Aorta (tissue), 5 donors: ENCODE measurements at places on chromosomes 12 and 14.

- DNase-seq: peak; percentile 55
These were observed 52.4 kb downstream of the ARL6IP4 start for GRCh38 chr12:123032736-123033391.

DNA sequence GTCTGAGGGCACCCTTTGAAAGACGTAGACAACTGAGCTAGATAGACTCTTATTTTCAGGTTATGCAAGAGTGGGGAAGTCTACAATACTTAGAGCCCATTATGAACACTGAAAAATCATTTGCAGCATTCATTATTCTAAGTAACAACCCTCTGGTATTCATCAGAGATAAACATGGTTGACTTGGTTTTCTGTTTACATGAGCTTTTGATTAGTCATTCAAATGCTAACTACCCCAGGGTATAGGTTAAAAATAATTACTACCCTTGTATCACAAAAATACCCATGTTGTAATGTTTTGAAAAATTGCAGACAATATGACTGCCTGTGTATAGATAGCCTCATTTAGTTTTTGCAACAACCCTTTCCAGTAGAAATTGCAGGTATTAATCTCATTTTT lies 78.5 kb downstream of the PPFIBP1 start:
- no peak for DNase-seq

- DNase-seq: peak; percentile 81
These were observed at the start of gene PLEK2 for GRCh38 chr14:67411820-67412421. TSS of gene PLEK2 (minus strand) at chr14:67412165. CDS start at chr14:67412059, 106 bp downstream.

GRCh38 chr12:51441583-51441982 lies 17.0 kb downstream of the SLC4A8 start:
- DNase-seq: no peak

DNA sequence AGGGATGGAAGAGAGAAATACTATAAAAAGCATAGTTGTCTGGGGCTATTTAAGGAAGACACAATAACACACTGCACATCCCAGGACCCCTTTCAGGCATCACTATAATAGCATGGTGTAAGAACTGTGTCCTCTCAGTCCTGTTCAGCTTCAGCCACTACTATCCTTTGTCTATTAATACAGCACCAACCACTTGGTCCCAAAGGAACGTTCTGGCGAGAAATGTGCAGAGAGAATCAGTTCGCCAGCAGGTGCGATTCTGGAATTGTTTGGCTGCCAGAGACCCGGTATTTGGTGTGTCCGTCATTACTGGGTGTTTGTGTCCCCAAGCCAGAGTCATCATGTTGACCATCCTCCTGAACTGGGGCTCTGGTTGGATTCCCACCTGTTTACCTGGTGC lies 52.7 kb downstream of the BICD1 start:
- DNase-seq: no peak

DNA sequence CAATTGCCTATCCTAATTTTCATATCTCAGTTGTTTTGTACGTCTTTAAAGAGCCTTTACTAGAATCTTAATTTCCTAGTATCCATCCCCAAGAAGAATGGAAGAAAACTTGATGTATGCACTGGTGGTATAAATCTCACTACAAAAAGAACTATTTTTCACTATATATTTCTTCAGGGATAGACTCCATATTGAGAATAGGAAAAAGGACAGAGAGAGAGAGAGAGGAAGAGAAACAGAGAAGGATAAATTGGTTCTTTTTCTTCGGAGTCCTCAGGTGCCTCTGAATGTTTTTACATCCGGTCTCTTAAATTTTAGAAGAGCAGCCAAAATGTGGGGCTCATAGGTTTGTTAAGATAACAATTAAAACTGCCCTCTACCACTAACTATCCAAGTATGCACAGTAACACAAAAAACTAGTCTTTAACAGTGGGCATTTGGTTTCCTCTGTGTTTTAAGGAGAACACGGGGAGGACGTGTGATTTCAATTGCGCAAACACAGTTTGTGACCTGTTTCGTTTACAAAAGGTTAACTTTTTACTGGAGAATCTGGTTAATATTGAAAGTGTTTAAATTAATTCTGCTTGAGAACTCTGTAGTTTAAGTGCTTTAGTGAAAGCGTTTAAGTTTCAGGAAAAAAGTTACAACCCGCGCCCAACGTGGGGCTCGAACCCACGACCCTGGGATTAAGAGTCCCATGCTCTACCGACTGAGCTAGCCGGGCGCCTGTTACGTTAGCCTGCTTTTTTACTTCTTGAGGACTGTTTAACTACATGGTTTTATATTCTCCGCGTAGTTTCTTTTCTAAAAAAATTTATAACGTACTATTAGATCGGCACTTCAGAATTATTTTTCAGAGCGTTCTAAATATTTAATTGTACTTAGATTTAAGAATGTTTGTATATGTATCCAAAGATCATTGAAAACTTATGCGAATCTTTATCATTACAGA lies 5.1 kb upstream of the PSMA3 start:
- DNase-seq: peak; percentile 89

DNA sequence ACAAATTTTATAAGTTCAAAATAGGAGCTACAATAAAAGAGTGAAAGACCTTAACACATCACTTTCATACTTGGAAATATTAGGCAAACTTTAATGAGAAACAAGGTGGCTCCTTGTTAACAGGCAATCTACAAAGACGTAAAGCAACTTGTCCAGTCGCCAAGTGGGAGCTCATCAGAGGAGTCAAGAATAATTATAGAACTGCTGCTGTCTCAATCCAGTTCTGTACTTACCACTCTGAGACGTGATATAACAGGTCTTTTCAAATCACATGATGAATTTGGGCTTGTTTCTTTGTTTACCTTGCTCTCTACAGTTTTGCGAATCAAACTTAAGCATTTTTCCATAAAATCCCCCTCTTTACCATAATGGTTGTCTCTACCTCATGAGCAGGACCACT lies 3.6 kb downstream of the YBX3 start:
- DNase-seq: no peak

DNA sequence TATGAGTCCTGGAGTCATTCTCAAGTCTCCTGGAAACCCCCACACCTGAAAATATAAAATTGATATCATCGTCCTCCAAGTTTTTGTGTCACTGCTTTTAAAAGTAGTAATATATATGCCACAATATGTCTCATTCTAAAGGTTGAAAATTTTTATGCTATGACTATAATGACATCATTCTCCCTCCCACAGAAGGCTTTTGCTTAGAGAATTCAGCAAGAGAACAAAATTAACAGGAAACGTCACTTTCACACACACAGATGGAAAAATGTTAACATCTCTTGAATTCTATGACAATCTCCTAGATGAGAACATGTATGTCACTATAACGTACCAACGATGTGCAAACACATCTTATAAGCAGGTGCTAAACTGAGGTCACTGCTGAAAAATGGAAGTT lies 498.3 kb downstream of the FOXG1 start:
- DNase-seq: no peak
